ENCODE measurements at places on chromosomes 7 and 10. TPM values are rescaled to one million over a fixed set of nuclear protein-coding genes. Genes with fewer than 3 reads are reported as not detected.

TMEM236 gene
- 0.16 TPM for total RNA-seq

ZNF365 gene
- total RNA-seq, result 4.5 TPM

PLEKHS1 gene
- 0.14 TPM for total RNA-seq

PRKCQ gene
- 46.5 TPM for total RNA-seq

SNX10 gene
- 26.8 TPM for total RNA-seq

STK17A gene
- total RNA-seq, result 92.9 TPM

CLEC5A gene
- not detected for total RNA-seq

SFRP5 gene
- not detected for total RNA-seq

SPDYE16 gene
- 1.4 TPM for total RNA-seq

VWDE gene
- not detected for total RNA-seq

FZD1 gene
- 0.65 TPM for total RNA-seq

AKR1C4 gene
- total RNA-seq, result not detected

PYROXD2 gene
- 20.8 TPM for total RNA-seq

ZNF239 gene
- total RNA-seq, result 1.4 TPM

TCAF1 gene
- 24.5 TPM for total RNA-seq

Data from natural killer cell (primary cell).